GM12878 (cell line): ENCODE measurements at places on chromosomes 6 and 20.

DNA sequence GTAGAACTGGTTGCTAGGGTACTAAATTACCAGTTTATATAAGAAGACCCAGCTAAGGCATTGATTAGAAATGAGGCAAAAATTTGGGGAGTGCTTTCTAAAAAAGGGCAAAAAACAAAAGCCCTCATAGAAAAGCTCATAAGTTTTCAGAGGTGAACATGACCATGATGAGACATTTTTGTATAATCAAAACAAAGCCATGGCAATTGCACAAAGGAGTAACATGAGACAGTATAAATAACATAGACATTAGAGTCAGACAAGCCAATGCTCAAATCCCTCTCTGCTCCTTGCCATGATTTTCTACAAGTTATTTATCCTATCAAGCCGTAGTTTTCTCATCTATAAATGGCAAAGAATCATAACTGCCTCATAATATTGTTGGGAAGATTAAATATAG, 112.2 kb upstream of the ADTRP start:
- no peak for DNase-seq

- DNase-seq = no peak
Measured at GRCh38 chr6:121639021-121639420, 203.6 kb downstream of the GJA1 start.

GRCh38 chr6:51513891-51514747, 573.3 kb downstream of the PKHD1 start:
- no peak for DNase-seq

GRCh38 chr20:44642203-44643153, 9.0 kb downstream of the ADA start:
- peak; percentile 77 for DNase-seq
